Large intestine (tissue), 12 donors: ENCODE measurements at places on chromosomes 5 and 9. TPM values are rescaled to one million over a fixed set of nuclear protein-coding genes. Genes with fewer than 3 reads are reported as not detected.

GRCh38 chr5:153964191-153964879, 74.4 kb downstream of the FAM114A2 start:
- H3K4me1 ChIP-seq: no peaks in the 10 kb centered on the region
- no peak overlapping the region for H3K27ac ChIP-seq
- no peaks in the 10 kb centered on the region for H3K36me3 ChIP-seq
- peaks cover 12% of the 10 kb centered on the region for H3K27me3 ChIP-seq
- no peak for DNase-seq
- no peak overlapping the region for H3K4me3 ChIP-seq

DNA sequence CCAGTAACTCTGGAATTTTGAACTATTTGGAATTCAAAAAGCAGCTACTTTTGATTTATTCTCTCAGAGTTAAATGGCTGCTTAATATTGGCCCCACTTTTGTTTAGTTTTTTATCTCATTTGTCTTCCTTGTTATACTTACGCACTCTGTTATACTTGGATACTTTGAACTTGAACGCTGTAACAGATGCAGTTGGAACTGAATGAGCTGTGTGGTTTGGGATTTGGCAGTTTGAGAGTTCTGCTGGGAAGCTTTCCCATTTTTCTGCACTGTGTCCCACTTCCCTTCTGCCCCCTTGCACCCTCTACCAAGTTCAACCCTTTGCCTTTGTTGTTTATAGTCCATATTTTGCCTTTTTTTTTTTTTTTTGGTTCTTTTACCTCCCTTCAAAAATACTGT, 3.8 kb downstream of the RHOBTB3 start:
- no peaks in the 10 kb centered on the region for H3K27me3 ChIP-seq
- H3K27ac ChIP-seq: peak overlapping the region; percentile 49
- H3K36me3 ChIP-seq: peaks cover 11% of the 10 kb centered on the region

The SLC36A3 gene
- not detected for polyA plus RNA-seq

- H3K4me3 ChIP-seq: no peak overlapping the region
- no peaks in the 10 kb centered on the region for H3K4me1 ChIP-seq
- DNase-seq: no peak
Observed at GRCh38 chr9:122360891-122361290, 9.9 kb upstream of the PTGS1 start.

DNA sequence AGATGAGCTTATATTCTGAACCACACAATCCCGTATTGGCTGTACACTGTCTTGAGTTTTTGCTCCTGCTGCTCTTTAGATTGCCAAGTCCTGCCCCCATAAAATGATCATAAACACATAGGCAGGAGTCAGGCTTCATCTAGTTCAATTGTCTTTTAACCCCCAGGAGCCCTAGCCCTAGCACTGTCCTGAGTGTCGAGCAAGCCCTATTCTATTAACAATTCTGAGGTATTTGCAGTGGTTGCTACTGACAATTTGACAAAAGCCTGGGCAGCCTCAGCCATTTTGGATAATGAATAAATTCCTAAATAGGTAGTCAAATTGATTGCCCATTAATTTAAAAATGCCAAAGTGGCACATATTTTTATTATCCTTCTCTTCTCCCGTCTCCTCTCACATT, 257.2 kb downstream of the YTHDC2 start:
- H3K4me3 ChIP-seq: no peak overlapping the region
- no peak overlapping the region for H3K27ac ChIP-seq
- H3K36me3 ChIP-seq: no peaks in the 10 kb centered on the region
- no peak for DNase-seq
- H3K4me1 ChIP-seq: no peaks in the 10 kb centered on the region
- no peaks in the 10 kb centered on the region for H3K27me3 ChIP-seq

GRCh38 chr5:36535378-36535777, 71.0 kb upstream of the SLC1A3 start:
- H3K36me3 ChIP-seq: no peaks in the 10 kb centered on the region
- H3K27me3 ChIP-seq: no peaks in the 10 kb centered on the region
- H3K4me1 ChIP-seq: no peaks in the 10 kb centered on the region
- H3K27ac ChIP-seq: no peak overlapping the region
- DNase-seq: no peak
- H3K4me3 ChIP-seq: no peak overlapping the region

DNA sequence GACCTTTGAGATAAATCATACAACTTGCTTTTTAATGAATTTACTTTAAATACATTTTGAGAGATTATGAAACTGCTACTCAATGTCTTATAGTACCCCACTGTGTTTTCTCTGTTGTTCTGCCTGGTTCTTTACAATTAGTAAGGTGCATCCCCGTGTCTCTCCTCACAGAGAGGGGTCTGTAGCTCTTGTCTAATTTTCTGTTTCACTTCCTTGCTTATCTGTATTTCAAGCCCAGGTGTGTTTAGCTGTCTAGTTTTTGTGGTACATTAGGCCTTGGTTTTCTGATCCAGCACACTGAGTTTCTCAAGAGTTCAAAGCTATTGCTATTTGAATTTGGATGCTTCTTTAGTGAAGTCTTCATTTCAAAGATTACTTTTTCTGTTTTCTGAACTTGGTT, 105.1 kb downstream of the MAST4 start:
- no peak for DNase-seq
- no peaks in the 10 kb centered on the region for H3K27me3 ChIP-seq
- no peaks in the 10 kb centered on the region for H3K36me3 ChIP-seq
- no peak overlapping the region for H3K4me3 ChIP-seq

DNA sequence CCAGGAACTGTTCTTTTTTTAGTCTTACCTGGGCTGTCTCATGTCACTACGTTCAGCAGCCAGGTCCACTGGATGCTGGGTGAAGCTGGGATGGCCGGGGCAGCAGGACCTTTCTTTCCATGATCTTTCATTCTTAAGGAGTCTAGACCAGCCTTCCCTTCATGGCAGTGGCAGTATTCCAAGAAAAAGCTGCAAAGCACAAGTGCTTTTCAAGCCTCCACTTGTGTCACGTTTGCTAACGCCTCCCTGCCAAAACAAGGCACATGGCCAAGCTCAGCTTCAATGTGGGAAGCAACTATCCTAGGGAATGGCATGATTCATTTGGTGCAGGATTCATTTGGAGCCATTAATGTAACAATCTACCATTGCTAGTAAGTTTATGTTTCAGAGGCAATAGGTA, 94.8 kb downstream of the RCL1 start:
- H3K4me1 ChIP-seq: no peaks in the 10 kb centered on the region
- no peaks in the 10 kb centered on the region for H3K27me3 ChIP-seq
- H3K36me3 ChIP-seq: no peaks in the 10 kb centered on the region
- H3K4me3 ChIP-seq: no peak overlapping the region
- no peak for DNase-seq
- no peak overlapping the region for H3K27ac ChIP-seq

DNA sequence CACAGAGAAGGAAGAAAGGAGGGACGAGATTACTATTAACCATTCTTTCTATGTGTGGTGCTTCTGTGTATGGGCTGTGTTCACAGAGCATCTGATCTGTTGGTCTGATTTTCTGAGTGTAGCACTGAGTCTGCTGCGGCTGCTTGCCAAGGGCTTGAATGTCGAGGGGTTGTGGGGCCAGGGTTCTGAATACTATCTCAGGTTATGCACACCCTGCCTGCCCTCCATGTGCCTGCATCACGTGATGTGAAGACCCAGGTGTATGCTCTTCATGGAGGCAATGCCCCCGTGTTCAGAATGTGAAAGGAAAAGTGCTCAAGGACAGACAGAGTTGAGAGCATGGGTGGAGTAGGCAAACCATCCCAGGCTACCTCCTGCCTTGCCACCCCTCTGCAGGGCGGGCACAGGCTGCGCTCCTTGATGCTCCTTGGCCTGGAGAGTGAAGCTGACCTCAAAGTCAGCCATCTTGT, 254.9 kb downstream of the FANCC start:
- H3K36me3 ChIP-seq: peaks cover 51% of the 10 kb centered on the region
- no peak for DNase-seq
- no peak overlapping the region for H3K27ac ChIP-seq
- no peak overlapping the region for H3K4me3 ChIP-seq
- H3K4me1 ChIP-seq: peaks cover 25% of the 10 kb centered on the region

GRCh38 chr5:16456103-16456832, 9.3 kb downstream of the ZNF622 start:
- DNase-seq: no peak
- no peak overlapping the region for H3K4me3 ChIP-seq
- peaks cover 67% of the 10 kb centered on the region for H3K36me3 ChIP-seq
- no peaks in the 10 kb centered on the region for H3K27me3 ChIP-seq
- H3K27ac ChIP-seq: peak overlapping the region; percentile 51

GRCh38 chr5:132428484-132429462, 59.3 kb downstream of the SLC22A5 start:
- DNase-seq: no peak
- peaks cover 3% of the 10 kb centered on the region for H3K36me3 ChIP-seq
- peaks cover 86% of the 10 kb centered on the region for H3K4me1 ChIP-seq
- no peak overlapping the region for H3K4me3 ChIP-seq

- no peaks in the 10 kb centered on the region for H3K27me3 ChIP-seq
- H3K4me1 ChIP-seq: no peaks in the 10 kb centered on the region
- no peak for DNase-seq
- no peak overlapping the region for H3K27ac ChIP-seq
Observed at GRCh38 chr5:147791181-147791580, 8.7 kb upstream of the JAKMIP2 start.

GRCh38 chr9:2159521-2160454, 144.6 kb downstream of the SMARCA2 start:
- peak overlapping the region; percentile 27 for H3K27ac ChIP-seq
- no peaks in the 10 kb centered on the region for H3K27me3 ChIP-seq
- DNase-seq: peak; percentile 24

DNA sequence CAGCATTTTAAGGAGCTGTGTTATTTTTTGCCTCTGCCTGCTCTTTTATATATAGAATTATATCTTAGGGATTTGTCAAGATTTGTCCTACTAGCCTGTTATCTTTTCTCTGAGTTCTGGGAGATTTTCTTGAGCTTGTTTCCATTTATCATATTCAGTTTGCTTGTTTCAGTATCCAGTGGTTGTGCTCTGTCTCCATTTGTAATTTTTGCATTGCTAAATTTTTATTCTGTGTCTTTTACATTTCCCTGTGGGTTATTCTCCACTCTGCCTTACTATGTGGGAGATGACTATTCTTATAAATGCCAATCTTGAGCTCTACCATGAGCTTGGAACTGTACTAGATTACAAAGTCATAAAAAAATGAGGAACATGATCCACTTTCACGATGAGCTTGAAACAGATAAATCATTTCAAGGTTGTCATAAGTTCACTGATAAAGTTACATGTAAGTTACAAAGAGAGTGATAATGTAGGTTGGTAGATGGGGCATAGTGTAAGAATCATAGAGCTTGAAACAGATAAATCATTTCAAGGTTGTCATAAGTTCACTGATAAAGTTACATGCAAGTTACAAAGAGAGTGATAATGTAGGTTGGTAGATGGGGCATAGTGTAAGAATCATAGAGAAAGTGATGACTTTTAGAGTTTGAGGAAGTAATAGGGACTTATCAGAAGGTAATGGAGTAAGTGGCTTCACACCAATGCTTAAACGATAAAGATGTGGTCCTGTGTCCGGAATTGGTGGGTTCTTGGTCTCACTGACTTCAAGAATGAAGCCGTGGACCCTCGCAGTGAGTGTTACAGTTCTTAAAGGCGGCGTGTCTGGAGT, 287.3 kb downstream of the ADGRV1 start:
- H3K27me3 ChIP-seq: no peaks in the 10 kb centered on the region
- no peaks in the 10 kb centered on the region for H3K4me1 ChIP-seq
- H3K27ac ChIP-seq: no peak overlapping the region
- no peak for DNase-seq
- no peaks in the 10 kb centered on the region for H3K36me3 ChIP-seq

DNA sequence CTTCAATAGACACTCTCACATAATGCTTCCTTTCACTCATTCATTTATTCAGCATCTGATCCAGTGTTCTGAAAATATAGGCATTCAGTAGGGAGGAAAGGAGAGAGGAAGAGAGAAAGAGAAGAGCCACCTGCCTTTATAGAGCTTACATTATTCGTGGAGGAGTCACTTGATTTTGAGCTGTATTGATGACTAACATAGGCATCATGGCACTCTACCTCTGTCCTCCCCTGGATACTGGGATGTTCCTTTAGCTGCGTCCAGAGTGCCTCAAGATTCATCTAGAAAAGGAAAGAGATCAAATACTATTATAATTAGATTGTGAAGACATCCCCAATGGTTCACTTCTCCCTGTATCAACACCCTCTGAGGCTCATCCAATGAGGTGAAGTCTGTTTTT, 345.1 kb downstream of the SPATA31D1 start:
- H3K36me3 ChIP-seq: no peaks in the 10 kb centered on the region
- no peaks in the 10 kb centered on the region for H3K27me3 ChIP-seq
- H3K27ac ChIP-seq: no peak overlapping the region

DNA sequence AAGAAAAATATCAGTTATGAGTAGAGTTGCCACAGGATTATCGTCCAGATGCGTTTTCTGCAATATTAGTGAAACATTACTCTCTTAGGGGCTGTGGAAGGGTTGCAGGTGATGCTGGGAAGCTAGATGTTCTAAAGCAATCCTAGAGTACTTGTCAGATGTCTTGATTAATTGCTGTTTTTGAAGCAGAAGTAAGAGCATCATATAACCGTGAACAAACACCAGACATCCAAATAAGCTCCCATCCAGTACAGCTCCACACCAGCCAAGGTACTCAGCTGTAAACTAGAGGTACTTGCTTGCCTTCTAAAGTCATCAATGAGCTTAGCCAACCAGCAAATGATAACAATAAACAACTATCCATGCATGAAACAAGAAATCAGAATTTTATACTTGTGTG, 131.1 kb downstream of the ST8SIA4 start:
- H3K27me3 ChIP-seq: no peaks in the 10 kb centered on the region
- H3K36me3 ChIP-seq: no peaks in the 10 kb centered on the region
- no peak overlapping the region for H3K4me3 ChIP-seq
- no peaks in the 10 kb centered on the region for H3K4me1 ChIP-seq

The ZNF169 gene
- 7.9 TPM for polyA plus RNA-seq

DNA sequence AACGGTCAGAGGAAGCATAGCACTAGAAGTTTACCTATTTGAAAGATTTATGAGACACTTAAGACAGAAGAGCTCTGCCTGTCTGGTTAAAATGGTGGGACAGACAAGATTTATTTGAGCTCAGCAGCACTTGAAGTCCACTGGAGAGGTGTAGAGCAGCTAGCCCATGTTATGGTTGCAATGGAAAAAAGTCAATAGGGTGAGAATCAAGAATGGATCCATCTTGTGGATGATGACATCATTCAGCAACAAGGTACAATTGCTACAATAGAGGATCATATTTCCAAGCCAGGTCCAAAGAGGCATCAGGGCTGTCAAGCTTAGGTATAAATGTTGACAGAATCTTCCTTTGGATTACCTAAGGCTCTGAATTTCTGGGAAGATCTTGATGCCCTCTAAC, 21.1 kb upstream of the ZNF131 start:
- no peak for DNase-seq
- H3K27me3 ChIP-seq: no peaks in the 10 kb centered on the region
- H3K4me3 ChIP-seq: no peak overlapping the region
- H3K36me3 ChIP-seq: peaks cover 6% of the 10 kb centered on the region
- H3K4me1 ChIP-seq: no peaks in the 10 kb centered on the region
- no peak overlapping the region for H3K27ac ChIP-seq

DNA sequence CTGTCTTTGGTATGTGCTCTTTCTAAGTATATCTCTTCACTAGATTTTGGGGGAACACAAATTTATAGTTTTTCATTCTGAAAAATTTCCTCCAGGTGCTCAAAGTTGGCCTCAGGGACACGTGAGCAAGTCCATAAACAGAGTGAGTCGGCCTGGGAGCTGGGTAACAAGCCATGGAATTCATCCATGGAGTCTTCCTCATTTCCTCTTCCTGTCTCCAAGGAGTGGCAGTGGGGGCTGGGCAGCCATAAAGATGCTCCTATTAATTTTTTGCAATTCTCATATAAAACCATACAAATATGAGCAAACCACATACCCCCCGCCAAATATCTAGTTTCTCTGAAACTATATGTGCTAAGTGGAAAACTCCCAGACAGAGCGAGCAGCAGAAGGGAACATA, 136.6 kb upstream of the OTULINL start:
- peak overlapping the region; percentile 33 for H3K27ac ChIP-seq
- H3K36me3 ChIP-seq: peaks cover 12% of the 10 kb centered on the region
- no peak for DNase-seq
- H3K4me1 ChIP-seq: peaks cover 2% of the 10 kb centered on the region
- no peak overlapping the region for H3K4me3 ChIP-seq
- no peaks in the 10 kb centered on the region for H3K27me3 ChIP-seq
